Stimulated activated CD8-positive, alpha-beta memory T cell treated with anti-CD3 and anti-CD28 coated beads, Interleukin-15, amount 100 ng/mL, for 24 hours (primary cell): ENCODE measurements at places on chromosomes 2 and 18.
A peak's percentile ranks its signal among the peaks of the same experiment; 100 is the strongest.

DNA sequence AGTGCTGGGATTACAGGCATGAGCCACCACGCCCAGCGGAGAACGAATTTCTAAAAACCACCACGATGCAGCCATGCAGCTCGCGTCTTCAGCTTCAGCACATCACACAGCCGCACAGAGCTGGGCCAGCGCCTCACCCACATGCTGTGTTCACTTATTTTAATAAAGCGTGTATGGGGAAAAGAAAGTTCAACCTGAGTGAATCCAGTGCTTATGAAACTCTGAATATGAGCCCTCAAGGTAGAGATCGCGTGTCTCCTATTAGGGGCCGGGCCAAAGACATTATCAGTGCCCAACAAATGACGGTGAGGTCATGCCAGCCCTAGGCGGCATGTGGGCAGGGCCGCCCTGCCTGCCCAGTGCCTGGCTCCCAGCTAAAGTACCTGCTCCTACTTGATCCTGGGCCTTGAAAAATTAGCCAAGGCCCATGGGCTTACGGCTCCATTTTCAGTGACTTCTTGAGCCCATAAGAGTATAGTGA lies 44.3 kb downstream of the SPRED2 start:
- no peak for DNase-seq

DNA sequence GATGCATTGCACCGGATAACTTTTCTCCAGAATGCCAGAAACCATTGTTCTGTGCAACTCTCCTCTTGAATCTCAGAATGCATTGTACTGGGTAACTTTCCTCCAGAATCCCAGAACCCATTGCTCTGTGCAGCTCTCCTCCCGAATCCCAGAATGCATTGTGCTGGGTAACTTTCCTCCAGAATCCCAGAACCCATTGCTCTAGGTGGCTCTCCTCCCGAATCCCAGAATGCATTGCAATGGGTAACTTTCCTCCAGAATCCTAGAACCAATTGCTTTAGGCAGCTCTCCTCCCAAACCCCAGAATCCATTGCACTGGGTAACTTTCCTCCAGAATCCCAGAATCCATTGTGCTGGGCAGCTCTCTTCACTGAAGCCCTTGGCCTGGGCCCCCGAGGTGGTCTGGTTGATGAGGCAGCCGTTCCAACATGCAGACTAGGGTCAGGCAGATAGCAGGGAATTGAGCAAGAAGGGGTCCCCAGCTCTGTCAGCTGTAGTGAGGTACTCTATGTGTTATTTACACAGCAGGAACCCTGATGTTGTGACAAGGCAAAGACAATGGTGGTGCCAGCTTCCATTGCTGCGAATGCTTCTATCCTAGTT lies 9.4 kb downstream of the FOSL2 start:
- no peak for DNase-seq

- no peak for DNase-seq
Observed at GRCh38 chr2:201558232-201558631, 85.1 kb downstream of the TMEM237 start.

GRCh38 chr18:65016631-65017371 lies 734.0 kb upstream of the CDH7 start:
- no peak for DNase-seq

GRCh38 chr2:179595284-179595683 lies 266.1 kb downstream of the ZNF385B start:
- DNase-seq: no peak

DNA sequence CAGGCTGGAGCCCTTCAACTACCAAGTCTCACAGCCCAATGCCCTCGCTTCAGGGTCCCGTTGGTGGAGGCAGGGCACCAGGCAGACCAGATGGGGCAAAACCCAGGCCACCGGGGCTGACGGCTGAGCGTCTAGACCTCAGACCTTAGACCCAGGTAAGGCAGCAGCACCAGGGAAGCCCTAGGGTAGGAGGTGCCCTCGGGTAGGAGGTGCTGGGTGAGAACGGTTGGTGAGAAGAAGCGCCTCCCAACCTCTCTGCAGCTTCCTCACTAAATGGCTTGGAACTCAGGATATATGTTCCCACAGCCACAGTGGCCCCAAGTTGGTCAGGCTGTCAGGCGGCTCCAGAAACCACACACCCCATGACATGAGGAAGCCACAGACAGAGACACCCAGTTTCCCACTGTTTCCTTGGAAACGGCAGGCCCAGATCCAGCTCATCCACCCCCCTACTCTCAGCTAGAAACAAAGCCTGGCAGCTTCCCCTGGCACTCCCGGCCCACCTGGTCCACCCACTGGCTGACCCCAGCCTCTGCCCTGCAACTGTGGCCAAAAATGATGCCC lies 13.1 kb upstream of the MLPH start:
- DNase-seq: no peak

GRCh38 chr18:13232086-13232917 lies 13.7 kb downstream of the LDLRAD4 start:
- no peak for DNase-seq

- DNase-seq: peak; percentile 41
Observed at GRCh38 chr2:45651415-45652089, at the start of gene PRKCE. Gene PRKCE (plus strand): TSS chr2:45651675.
